ENCODE measurements at places on chromosomes 7 and 10.

- DNase-seq, result no peak
These were observed 20.2 kb upstream of the ASL start for GRCh38 chr7:66055321-66055956.

- no peak for DNase-seq
These were observed 953 bp downstream of the NODAL start for GRCh38 chr10:70440296-70441160.

GRCh38 chr10:125990974-125991373 lies 94.6 kb downstream of the FANK1 start:
- DNase-seq, result no peak

DNA sequence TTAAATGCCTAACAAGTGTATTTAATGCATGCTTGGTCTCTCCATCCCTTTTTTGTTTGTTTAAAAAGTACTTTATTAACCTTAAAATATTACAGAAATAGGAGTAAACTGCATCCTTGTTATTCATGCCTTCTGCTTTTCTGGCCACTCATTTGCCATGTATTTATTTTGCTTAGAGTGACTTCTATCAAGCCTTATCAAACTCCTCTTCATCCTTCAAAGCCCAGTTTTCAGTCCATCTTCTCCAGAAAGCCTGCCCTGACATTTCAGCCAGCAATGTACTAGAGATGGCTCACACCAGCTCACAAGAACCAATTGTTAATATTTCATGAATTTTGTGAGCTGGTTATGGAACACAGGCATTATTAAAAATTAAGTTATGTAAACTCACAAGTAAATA lies 82.8 kb downstream of the NHLRC2 start:
- no peak for DNase-seq

DNA sequence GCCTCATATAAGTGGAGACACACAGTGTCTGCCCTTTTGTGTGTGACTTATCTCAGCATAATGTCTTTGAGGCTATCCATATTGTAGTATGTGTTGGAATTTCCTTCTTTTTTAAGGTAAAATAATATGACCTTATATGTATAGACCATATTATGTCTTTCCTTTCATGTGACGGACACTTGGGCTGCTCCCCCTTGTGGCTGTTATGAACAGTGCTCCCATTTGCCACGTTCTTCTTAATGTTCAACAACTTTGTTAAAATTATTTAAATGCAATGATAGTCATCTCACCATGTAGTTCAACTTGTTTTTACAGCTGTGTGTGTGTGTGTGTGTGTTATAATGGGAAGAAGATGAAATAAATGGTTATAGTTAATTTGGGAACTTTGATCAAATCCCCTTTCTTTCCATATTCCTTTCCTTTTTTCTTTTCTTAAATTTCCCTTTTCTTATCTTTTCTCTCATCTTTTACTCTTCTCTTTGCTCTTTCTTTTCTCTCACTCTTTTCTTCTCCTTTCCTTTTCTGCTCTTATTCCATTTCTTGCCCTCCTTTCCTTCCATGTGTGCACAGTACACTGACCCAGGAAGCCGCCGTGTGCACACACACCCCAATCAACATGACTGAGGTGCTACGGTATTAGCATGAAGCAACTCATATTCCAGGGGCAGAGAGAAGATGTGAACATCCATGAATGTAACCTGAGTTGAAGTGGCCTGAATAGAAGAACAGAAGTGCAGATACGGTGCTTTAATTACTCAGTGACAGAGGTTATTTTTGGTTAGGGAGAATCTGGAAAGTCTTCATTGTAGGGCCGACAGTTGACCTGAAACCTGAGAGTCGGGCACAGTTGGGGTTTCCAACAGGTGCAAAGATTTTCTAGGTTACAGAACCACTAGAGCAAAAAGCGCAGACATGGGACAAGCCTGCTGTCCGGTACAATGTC lies 596.6 kb downstream of the SDK1 start:
- DNase-seq, result no peak

- no peak for DNase-seq
These were observed 27.3 kb downstream of the NAPEPLD start for GRCh38 chr7:103121641-103122040.

GRCh38 chr7:102424129-102424551 lies 9.2 kb upstream of the ORAI2 start:
- no peak for DNase-seq

Data from substantia nigra (tissue), 51 donors.